ENCODE measurements at places on chromosomes 3 and 15.
A peak's percentile ranks its signal among the peaks of the same experiment; 100 is the strongest.

- no peak for DNase-seq
Measured at GRCh38 chr15:85003593-85004312, 22.1 kb downstream of the PDE8A start.

- no peak for DNase-seq
Measured at GRCh38 chr15:69489073-69489571, 36.5 kb downstream of the RPLP1 start.

DNA sequence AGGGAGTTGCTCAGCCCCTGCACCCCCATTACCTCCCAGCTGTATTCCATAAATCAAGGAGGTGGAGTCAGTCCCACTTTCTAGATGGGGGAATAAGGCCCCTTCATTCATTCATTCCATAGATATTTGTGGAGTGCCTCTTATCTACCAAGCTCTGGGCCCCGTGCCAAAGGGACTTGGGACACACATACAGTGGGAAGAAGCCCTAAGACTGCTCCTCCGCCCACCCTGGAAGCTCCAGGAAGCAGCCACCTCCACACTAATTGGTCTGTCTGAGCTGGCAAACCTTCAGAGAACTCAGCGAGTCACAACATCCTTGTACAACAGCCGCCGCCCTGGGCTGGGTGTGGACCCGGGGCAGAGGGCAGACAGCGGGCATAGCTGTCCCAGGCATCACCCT, 6.4 kb downstream of the STRA6 start:
- no peak for DNase-seq

DNA sequence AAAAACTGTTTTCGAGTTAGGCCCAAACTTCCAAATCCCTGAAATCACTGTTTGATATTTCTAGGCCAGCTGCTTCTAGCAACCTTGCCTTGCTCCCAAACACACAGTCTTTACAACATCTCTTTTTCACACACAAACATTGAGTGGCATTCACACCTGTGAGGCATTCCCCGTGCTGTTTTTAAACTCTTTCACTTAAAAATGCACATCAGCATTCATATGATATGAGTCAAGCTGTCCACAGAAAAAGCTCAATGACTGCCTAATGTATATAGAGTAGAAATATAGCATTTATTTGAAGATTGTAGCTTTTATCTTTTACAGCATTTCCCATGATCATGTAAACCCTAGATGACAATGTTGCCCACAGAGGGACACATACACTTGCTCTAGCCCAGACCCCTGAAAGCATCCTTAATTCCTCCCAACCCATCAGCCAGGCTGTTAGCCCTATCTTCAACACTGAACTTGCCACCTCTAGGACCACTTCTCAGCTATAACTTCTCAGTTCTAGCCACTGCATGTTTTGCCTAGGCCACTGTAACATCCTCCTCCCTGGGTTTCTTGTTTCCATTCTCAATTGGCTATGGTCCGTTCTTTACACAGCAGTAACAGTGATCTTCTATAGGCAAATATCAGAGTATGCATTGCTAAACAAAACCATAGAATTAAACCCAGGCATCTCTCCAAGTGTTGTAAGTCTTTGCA, 782.6 kb downstream of the DIPK2A start:
- no peak for DNase-seq

- DNase-seq = peak; percentile 31
Measured at GRCh38 chr15:90184786-90185704, 16.1 kb upstream of the SEMA4B start.

GRCh38 chr3:32435911-32436815, 44.5 kb downstream of the CMTM7 start:
- DNase-seq = no peak

GRCh38 chr3:108669208-108669607, 79.7 kb downstream of the DZIP3 start:
- no peak for DNase-seq

DNA sequence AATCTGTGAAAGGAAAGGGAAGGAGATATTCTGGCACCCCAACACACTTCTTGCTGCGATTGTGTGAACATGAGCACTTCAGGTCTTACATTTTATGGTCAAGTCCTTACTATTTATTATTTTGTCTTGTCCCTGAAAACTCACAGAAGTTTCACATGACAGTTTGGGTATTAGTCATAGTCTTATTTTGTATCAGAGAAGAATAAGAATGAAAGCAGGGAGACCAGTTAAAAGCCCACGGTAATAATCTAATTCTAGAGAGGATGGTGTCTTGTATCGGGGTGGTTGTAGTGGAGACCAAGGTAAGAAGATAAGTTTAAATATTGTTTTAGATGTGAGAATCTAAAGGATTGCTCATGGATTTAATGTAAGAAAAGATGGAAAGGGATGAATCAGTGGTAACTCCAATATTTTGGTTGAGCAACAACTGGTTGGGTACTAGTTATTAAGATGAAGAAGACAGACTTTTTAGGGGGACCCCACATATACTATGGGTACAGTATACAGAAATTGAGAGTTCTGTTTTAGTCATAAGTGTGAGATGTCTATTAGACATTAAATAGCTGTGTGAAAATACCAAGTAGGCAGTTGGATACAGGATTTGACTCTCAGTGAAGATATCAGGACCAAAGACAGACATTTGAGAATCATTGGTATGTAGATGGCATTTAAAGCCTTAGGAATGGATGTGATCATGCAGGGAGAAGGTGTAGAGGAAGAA, 227.6 kb downstream of the MFSD1 start:
- no peak for DNase-seq

- DNase-seq = no peak
Measured at GRCh38 chr3:8416965-8417364, 84.7 kb upstream of the LMCD1 start.

GRCh38 chr3:125126323-125126722, 70.5 kb upstream of the HEG1 start:
- DNase-seq = no peak
